ENCODE measurements at places on chromosomes 1 and 21. TPM values are rescaled to one million over a fixed set of nuclear protein-coding genes. Genes with fewer than 3 reads are reported as not detected.
A peak's percentile ranks its signal among the peaks of the same experiment; 100 is the strongest.

FMO3 gene
- 0.27 TPM for total RNA-seq

NUDT4B gene
- total RNA-seq: 1.6 TPM

SPRR1A gene
- not detected for total RNA-seq

- no peak for DNase-seq
- peaks cover 32% of the 10 kb centered on the region for H3K27me3 ChIP-seq
- H3K4me3 ChIP-seq: no peak within 1 kb of the TSS
- no peaks in the 10 kb centered on the region for H3K36me3 ChIP-seq
Measured at GRCh38 chr1:44118682-44119081, at the start of gene KLF17. KLF17 (plus strand) TSS chr1:44118821; CDS start chr1:44118908, 87 bp downstream.

DNA sequence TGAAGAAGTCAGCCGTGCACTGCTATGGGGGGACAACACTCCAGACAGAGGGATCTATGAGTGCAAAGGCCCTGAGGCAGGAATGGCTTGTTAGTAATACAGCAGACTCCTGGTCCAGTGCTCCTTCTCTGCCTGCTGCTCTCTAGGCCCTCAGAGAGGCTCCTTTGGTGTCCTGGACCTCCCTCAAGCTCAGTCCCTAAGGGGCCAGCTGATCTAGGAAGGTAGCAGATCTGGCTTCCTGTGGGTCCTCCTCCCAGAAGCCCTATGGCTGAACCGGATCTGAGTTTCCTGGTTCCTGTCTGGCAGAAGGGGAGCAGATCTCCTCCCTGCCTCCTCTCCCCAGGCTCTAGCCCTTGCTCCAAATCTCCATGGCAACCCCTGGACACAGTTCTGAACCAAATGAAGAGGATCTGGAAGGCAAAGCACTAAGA is at the start of gene LDLRAD2:
Gene LDLRAD2 (plus strand): TSS at position 391 of the 431 bp plus-strand sequence. CDS start 187 bp downstream, outside the sequence.
- peaks cover 5% of the 10 kb centered on the region for H3K4me1 ChIP-seq
- peaks cover 5% of the 10 kb centered on the region for H3K36me3 ChIP-seq
- DNase-seq: no peak
- no peak within 1 kb of the TSS for H3K4me3 ChIP-seq

- H3K27ac ChIP-seq: no peak overlapping the region
- H3K4me1 ChIP-seq: peaks cover 5% of the 10 kb centered on the region
- peak; percentile 68 for DNase-seq
- peaks cover 24% of the 10 kb centered on the region for H3K27me3 ChIP-seq
- H3K36me3 ChIP-seq: no peaks in the 10 kb centered on the region
- no peak overlapping the region for H3K4me3 ChIP-seq
Measured at GRCh38 chr1:1946540-1946939, 27.5 kb upstream of the TMEM52 start.
